ENCODE measurements at places on chromosomes 7 and 10. TPM values are rescaled to one million over a fixed set of nuclear protein-coding genes. Genes with fewer than 3 reads are reported as not detected.

Gene KCNIP2
- 0.66 TPM for total RNA-seq

Gene ADRB1
- total RNA-seq: under 0.01 TPM

Gene MARVELD1
- total RNA-seq: 41.4 TPM

Gene SFRP4
- 1.7 TPM for total RNA-seq

Gene OR6V1
- not detected for total RNA-seq

Gene HTR5A
- not detected for total RNA-seq

Gene COL26A1
- total RNA-seq: not detected

Gene TCTN3
- 56.6 TPM for total RNA-seq

Gene NPC1L1
- 0.17 TPM for total RNA-seq

Gene LOXL4
- total RNA-seq: 78.2 TPM

Gene ESYT2
- 111 TPM for total RNA-seq

Measured in smooth muscle cell of trachea (primary cell).